AG04450 (cell line): ENCODE measurements at places on chromosomes 3 and 15.

DNA sequence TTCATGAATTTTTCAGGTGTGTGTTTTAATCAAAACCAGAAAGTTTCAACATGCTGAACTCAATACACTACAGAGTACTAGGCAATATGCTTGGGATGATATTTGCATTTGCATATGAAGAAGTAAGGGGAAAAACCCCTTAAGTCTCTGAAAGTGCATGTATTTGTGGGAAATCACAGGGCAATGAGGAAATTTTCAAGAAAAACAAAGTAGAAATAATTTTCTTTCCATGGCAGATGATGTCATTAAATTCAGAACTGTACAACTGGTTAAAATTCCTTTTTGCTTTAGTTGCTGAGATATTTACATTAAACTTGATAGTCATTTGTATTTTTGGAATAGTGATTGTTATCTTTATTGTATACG lies 294.0 kb upstream of the TBC1D5 start:
- no peak for DNase-seq

DNA sequence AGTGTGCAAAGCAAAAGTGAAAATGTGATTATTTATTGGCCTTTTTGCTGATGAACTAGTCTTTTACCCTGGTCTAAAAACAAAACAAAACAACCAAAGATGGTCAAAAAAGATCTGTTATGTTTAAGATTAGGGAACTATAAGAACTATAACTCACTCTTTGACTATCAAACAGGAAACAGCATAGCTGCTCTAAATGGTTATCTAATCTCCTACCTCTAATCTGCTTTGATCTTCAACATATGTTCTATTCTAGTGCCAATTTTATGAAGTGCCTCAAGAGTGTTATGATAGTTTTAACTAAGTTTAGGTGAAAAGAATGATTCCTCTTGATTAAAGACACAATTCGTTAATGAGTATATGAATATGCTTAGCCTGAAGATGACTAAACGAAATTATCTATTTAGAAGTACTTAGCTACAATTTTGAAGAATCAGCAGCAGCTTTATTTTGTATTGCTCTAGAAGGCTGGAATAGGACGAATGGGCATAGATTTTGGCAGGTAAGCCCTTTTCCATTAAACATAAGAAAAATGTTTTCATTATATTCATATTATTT lies 46.0 kb downstream of the SETD2 start:
- DNase-seq = no peak

GRCh38 chr3:141243271-141243707 lies 11.7 kb downstream of the PXYLP1 start:
- DNase-seq = no peak

GRCh38 chr3:56144805-56145204 lies 323.5 kb downstream of the ERC2 start:
- DNase-seq = no peak

GRCh38 chr3:42501681-42502428 lies 588 bp upstream of the VIPR1 start:
- DNase-seq = no peak

GRCh38 chr3:27166888-27167287 lies 202.3 kb downstream of the NEK10 start:
- DNase-seq = peak; percentile 68

GRCh38 chr3:14481018-14481645 lies 59.0 kb downstream of the GRIP2 start:
- no peak for DNase-seq

DNA sequence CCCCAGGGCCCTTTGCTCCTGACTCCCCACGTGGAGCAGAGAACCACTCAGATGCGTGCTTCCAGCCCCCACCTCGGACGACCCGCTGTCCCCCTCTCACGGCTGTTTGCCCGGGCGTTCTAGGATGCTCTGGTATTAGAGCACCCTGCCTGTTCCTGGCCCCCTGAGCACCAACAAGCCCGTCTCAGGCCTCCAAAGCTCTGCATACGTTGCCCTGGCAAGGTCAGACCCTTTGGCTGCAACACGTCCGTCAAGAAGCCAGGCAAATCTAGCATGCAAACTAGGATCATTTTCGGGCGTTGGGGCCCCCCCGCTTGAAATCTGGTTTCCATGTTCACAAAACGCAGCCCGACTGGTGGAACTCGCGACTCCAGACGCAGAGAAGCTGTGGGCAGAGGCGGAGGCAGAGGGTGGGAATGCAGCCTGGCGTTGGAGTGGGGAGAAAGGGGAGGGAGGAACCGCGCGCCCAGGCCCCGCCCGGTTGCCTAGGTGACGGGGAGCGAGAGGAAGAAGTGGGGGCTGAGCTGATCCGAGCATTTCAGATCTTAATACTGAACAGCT lies 86.2 kb upstream of the PIAS1 start:
- peak; percentile 8 for DNase-seq
